ENCODE measurements at places on chromosomes 7 and 10.

DNA sequence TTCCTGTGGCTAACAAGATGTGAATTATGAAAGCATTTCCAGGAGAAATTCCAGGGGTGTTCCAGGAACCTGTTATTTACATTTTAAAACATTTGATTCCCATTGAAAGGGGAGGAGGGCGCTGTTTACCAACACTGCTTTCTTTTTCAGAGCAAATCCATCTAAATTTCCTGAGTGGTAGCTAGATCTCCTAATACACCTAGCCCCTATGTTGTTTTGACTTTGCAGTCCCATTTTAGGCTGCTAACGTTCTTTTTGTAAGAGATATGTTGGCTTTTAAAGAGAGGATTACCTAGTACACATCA lies 130.8 kb downstream of the TCF7L2 start:
- no peak for DNase-seq

- no peak for DNase-seq
These were observed 4.8 kb upstream of the MTG1 start for GRCh38 chr10:133388973-133389818.

DNA sequence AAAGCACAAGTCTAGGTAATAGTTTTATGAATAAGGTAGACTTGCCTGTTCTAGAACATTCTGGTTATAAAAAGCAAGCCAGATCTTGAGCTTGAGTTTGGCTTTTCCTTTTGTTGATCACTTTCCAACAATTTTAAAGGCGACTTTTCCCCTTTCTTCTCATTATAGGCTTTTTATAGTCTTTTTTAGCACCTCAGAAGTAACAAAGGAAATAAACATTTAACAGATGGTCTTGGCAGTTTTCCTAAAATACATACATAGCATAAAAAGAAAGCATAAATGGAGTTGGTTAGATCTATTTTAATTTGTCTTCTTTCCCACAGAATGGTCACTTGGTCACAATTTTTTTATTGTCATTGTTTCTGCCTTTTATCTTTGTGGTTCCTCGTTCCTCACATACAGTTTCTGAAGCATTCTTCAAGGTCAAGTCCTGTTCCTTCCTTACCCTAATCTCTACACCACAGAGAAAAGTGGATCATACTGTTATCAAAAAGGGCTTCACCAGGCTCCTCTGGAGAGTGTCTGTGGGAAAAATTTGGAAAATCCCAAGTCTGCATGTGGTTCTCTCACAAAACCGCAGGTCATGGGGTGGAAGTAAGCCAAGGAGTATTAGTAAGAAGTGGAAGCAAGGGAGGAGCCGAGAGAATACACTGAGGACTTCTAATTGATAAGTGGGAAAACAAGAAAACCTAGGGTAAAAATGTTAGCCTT lies 31.3 kb downstream of the THNSL1 start:
- no peak for DNase-seq

DNA sequence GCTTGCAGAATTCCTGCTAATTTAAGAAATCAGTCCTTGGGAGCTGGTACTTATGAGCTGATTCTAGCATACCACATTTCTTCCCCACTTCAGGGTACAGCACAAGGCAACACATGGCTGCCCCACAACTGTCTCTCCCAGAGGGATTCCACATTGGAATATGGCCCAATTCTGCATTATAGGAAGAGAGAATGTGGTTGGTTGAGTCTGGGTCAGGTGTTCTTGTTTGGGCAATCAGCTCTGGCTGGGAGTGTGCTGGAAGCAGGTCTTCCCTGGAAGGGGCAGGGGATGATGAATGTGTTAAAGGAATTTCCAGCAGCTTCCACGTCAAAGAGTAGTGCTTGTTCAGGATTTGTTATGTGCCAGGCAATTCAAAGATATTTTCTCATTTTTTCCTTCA lies 95.7 kb downstream of the BUB3 start:
- DNase-seq = no peak

DNA sequence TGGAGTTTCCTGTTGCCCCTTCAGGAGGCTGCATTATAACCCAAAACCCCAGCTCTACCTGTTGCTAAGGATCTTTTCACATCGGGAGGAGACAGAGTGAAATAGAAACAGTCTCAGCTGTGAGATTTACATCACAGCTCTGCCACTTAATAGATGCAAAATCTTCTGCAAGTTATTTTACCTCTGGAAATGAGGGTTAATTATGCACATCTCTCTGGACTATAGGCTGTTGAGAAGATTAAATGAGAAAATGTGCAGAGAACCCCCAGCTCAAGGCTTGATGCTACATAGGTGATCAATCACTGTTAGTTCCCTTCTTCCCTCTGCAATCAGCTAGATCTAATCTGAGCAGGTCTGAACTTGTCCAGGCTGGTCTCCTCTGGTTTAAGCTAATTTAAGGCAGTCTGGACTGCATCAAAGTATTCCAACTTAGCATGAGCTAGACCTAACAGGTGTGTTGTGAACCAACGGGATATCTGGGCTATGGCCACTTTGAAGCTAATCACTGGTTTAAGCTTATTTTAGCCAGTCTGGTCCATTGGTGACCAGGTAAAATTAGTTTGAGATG lies 8.9 kb upstream of the LRRC18 start:
- DNase-seq = no peak

DNA sequence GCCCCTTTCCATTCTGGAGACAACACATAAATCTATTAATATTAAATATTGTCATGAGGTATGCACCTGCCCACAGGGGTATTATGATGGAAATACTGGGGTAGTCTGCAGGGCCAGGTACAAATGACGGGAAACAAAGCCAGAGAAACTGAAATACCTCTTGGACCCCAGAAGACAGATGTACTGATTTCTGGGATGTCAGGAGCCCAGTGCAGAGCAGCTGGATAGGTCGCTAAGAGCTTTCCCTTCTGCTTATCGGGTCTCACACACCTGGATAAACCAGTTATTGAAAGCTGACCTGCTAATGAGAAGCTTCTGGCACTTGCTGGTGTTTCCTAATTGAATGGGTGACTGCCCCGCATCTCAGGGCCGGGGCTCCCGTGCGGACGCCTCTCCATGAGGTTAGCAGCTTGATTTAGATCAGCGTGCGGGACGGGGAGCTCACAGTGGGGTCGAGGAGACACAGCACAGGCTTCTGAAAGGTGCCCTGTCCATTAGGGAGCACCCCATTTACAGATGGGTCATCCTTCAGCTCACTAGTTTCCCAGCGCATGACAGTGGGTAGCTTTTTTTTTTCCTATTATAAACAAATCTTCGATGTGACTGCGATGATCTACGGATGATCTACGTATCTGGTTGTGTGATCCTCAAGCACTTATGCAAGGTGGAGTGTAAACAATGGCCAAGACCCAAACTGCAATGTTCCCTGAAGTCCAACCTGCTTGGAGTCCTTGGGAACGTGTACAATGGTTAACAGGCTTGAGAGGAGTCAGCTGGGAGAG lies 1.5 kb upstream of the INSIG1 start:
- no peak for DNase-seq

DNA sequence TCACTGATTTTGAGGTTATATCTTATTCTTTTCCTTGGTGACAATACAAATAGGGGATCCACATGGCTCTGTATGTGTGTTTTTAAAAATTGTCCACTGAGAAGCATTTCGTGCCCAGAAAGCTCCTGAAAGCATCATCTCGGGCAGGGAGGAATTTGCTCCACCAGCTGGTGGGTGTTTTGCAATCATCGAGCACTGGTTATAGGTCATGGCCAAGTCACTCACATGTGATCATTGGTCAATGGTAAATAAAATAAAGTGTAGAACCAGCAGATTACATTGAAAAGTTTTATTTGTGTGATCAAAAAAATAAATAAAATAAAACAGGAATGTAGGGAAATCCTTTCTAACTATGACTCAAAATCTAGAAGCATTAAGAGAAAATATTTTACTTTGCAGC lies 23.0 kb upstream of the SNX13 start:
- no peak for DNase-seq

GRCh38 chr7:47536661-47537611 lies 45.0 kb downstream of the TNS3 start:
- DNase-seq = no peak

- no peak for DNase-seq
These were observed 46.2 kb downstream of the CAV1 start for GRCh38 chr7:116571037-116571436.

GRCh38 chr7:66296001-66296521 lies 90.9 kb downstream of the TPST1 start:
- no peak for DNase-seq

- no peak for DNase-seq
These were observed 30.6 kb downstream of the DRGX start for GRCh38 chr10:49365275-49365674.

DNA sequence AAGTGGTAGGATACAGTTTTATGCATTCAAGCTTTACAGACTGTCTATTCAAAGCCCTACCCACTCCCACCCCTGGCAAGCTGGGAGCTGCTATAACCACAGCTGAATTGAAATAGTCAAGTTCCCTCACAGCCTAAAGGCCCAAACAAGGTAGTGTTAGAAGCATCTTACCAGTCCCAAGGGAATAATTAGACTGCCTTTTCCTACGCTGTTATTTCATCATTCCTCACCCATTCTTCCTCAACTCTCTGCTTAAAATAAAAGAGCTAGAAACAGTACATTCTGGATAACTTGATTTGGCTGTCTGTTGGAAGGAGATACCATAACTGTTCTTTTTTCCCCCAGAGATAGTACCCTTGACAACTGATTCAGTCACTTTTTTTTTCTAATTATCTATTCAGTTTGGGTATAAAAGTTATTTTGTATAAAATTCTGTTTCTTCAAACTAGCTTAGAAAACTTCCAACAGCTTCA lies 54.0 kb downstream of the RAPGEF5 start:
- DNase-seq = no peak

DNA sequence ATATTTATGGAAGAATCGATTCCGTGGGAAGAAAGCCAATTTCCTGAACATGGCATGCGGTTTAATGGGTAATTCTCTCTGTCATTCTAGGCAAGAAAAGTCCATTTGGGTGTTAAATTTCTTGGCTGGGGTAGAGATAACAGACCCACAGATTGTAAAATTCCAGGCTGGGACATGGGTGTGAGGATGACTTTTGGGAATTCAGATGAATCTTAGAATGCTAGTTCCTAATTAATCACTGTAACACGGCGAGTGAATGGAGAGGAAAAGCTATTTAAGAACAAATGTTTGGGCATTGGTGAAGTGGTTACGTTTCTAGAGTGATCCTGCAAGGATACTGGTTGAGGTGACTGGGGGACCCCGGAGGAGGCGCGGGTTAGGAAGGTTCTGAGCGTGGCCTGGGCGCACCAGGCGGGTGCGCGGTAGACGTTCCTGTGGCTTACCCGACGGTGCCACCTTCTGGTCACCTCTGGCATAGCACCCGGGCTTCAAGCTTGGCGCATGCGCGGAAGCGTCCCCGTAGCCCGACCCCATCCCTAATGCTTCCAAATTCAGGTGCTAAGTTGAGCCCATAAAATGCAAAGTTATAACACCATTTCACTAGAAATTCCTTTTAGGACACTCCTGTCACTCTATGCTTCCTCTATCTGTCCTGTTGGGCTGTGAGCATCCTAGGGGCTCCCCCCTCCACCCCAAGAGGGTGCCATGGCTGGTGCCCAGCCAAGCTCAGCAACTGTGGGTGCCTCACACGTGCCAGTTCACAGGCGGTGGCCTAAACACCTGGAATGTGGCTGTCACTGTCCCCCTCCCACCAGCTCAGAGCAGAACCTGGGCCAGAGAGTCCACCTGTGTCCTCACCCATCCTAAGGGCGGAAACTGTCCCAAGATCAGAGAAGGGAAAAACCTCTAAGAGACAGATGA lies 104.4 kb downstream of the PTPRE start:
- DNase-seq = peak; percentile 62

GRCh38 chr7:29642494-29643155 lies 79.0 kb downstream of the PRR15 start:
- DNase-seq = no peak

GRCh38 chr10:2887391-2888070 lies 179.8 kb upstream of the PFKP start:
- DNase-seq = no peak
